Type B pancreatic cell (in vitro differentiated cells): ENCODE measurements at places on chromosomes 4 and X. TPM values are rescaled to one million over a fixed set of nuclear protein-coding genes. Genes with fewer than 3 reads are reported as not detected.
A peak's percentile ranks its signal among the peaks of the same experiment; 100 is the strongest.

DNA sequence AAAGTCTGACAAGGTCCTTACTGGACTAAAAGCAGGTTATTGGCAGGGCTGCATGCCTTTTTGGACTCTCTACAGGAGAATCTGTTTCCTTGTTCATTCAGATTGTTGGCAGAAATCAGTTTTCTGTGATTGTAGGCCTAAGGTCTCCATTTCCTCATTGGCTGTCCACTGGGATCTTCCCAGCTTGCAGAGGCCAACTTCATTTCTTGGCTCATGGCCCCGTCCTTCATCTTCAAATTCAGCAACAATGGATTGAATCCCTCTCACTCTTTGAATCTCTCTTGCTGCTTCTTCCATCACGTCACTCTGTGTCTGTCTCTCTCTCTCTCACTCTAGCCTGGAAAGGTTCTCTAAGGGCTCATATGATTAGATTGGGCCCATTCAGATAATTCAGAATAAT lies 14.9 kb upstream of the GLUD2 start:
- DNase-seq = no peak
- no peaks in the 10 kb centered on the region for H3K36me3 ChIP-seq
- H3K4me1 ChIP-seq = no peaks in the 10 kb centered on the region

GRCh38 chr4:52716364-52717151 lies 34.7 kb downstream of the ERVMER34-1 start:
- H3K4me1 ChIP-seq = peaks cover 26% of the 10 kb centered on the region
- no peak overlapping the region for H3K27ac ChIP-seq
- no peak for DNase-seq

DNA sequence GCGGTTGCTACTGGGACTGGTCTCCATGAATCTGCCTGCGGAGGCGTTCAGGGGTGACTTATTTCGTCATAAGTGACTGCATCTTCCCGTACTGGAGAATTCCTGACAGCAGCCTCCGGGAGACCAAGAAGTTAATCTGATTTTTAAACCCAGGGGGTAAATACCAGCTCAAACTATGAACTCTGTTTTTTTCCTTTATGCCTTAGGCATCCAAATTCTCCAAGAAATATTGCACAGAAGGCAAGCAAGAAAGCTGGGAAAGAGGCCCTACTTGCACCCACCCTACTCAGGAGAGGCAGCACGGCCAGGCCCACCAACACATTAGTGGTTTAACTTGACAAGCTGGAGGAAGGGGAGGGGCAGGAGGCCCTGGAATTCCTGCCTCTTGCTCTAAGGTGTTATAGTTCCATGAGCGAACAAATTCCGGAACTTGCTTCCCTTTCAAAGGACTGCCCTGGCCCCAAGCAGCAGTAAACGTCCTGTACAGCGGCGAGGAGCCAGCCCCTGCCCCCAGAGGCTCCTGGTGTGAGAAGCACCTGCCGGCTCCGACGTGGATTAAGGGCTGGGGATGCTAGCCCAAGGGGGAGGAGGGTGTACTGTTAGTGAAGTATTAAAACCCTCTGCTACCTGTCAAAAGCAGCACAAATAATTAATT lies 177.2 kb downstream of the AFAP1 start:
- peaks cover 23% of the 10 kb centered on the region for H3K4me1 ChIP-seq
- H3K36me3 ChIP-seq = peaks cover 5% of the 10 kb centered on the region
- no peak for DNase-seq
- H3K27me3 ChIP-seq = no peaks in the 10 kb centered on the region
- H3K27ac ChIP-seq = no peak overlapping the region

GRCh38 chrX:80807606-80807991 lies 2.1 kb downstream of the BRWD3 start:
- peak overlapping the region; percentile 95 for H3K27ac ChIP-seq
- no peak for DNase-seq
- H3K36me3 ChIP-seq = no peaks in the 10 kb centered on the region
- no peaks in the 10 kb centered on the region for H3K27me3 ChIP-seq

GRCh38 chr4:6608758-6609414 lies 31.6 kb upstream of the MRFAP1 start:
- H3K27ac ChIP-seq = no peak overlapping the region
- peaks cover 24% of the 10 kb centered on the region for H3K36me3 ChIP-seq
- no peak overlapping the region for H3K4me3 ChIP-seq
- H3K4me1 ChIP-seq = no peaks in the 10 kb centered on the region

ZDHHC15 gene
- total RNA-seq = 2.0 and 3.7 TPM in 2 replicates
